ENCODE measurements at places on chromosomes 7 and 10.

DNA sequence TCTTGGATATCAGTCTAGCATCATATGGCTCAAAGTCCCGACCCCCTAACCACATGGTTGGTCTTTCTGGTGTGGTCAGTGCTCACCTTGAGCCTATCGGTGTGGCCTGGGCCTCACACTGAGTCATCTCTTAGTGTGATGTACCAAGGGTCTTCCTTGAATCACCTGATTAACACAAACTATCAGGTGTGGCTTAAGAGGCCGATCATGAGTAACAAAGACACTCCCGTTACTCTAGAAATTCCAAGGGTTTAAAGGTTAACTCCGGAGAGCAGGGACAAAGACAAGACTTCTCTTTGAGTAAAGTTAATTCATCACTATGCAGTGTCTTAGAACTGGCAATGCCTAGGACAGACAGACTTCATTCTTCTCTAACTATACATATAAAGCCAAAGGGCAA lies 52.3 kb upstream of the ARMC3 start:
- DNase-seq, result no peak

DNA sequence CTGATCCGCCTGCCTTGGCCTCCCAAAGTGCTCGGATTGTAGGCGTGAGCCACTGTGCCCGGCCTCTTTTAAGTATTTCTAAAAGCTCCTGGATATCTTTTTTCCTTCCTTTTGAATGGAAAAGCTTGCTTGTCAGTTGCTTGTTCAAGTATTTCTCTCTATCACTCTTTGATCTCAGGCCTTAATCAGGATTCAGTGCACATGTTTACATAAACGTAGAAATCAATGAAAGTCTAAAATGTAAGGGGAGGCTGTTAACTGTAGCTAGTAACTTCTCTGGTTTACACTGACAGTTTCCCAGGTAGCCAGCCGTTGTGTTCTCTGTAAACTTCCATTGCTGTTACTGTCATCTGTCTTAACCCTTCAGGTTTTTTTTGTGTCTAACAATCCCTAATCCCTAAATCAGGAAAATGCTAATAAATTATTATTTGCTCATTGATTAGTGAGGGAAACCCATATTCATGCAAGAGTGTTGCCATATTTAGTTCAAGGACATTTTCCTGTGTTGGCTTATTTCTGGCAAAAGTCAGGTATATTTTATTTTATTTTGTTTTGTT lies 1.5 kb upstream of the PRPF18 start:
- DNase-seq, result no peak

DNA sequence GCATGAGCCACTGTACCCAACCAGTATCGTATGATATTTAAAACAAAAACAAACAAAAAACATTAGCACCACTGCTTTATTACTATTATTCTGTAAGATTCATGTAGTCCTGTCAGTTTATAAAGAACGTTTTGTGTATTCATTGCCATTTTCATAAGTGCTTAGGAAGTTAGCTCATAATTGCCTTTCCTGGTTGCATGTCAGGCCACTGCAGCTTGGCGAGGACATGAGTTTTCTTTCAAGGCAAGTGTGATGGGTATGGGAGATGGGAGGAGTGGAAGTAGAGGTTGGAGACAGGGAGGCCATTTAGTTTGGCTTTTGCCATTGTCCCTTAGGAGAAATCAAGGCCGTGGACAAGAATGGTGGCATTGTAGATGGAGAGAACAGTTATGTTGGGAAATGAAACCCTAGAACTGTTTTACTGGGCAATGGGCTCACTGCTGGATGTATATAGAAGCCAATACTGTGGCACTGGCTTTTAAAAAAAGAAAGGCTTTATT lies 48.9 kb downstream of the TYW1 start:
- DNase-seq, result no peak

- DNase-seq, result no peak
Observed at GRCh38 chr10:34615770-34616169, 199.3 kb downstream of the PARD3 start.

- no peak for DNase-seq
Observed at GRCh38 chr10:20059084-20059835, 243.0 kb downstream of the PLXDC2 start.

GRCh38 chr7:140923358-140924006 lies 1.2 kb downstream of the BRAF start:
- no peak for DNase-seq

GRCh38 chr7:100867040-100867775 lies at the start of gene TRIP6:
Gene TRIP6, plus strand, starts transcription at chr7:100867387. Its CDS starts 111 bp downstream, at chr7:100867498.
- no peak for DNase-seq

DNA sequence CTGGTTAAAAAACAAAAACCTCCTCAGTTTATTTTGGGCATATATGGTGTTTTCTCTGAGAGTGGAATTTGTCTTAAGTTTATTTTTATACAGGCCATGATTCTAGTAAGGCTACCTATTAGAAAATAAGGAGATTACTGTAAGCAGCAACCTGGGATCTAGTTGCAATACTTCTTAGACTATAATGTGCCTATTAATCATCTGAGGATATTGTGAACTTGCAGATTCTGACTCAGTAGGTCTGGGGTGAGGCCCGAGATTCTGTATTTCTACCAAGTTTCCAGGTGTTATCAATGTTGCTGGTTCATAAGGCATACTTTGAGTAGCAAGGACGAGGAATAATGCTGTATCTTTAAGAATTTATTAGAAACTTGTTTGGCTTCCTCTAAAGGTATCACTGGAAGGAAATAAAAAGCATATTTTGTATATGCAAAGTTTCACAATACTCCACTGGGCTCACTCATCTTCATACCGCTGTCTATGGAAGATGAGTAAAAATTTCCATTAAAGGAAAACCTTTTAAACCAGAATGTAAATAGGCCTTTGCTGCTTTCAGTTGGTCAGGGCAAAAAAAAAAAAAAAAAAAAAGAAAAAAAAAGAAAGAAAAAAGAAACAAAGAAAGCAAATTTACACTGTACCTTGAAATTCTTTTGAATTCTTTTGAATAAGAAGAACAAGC lies 105.8 kb downstream of the BMPER start:
- DNase-seq, result no peak

GRCh38 chr7:80748363-80749042 lies 110.1 kb downstream of the CD36 start:
- no peak for DNase-seq

GRCh38 chr7:45082831-45083331 lies 5.9 kb downstream of the NACAD start:
- no peak for DNase-seq

GRCh38 chr7:69603351-69603750 lies 5.1 kb downstream of the AUTS2 start:
- DNase-seq, result no peak

GRCh38 chr10:69869291-69869961 lies 67.7 kb downstream of the COL13A1 start:
- no peak for DNase-seq

- DNase-seq, result no peak
Observed at GRCh38 chr7:67598469-67598868, 601.8 kb downstream of the TYW1 start.

DNA sequence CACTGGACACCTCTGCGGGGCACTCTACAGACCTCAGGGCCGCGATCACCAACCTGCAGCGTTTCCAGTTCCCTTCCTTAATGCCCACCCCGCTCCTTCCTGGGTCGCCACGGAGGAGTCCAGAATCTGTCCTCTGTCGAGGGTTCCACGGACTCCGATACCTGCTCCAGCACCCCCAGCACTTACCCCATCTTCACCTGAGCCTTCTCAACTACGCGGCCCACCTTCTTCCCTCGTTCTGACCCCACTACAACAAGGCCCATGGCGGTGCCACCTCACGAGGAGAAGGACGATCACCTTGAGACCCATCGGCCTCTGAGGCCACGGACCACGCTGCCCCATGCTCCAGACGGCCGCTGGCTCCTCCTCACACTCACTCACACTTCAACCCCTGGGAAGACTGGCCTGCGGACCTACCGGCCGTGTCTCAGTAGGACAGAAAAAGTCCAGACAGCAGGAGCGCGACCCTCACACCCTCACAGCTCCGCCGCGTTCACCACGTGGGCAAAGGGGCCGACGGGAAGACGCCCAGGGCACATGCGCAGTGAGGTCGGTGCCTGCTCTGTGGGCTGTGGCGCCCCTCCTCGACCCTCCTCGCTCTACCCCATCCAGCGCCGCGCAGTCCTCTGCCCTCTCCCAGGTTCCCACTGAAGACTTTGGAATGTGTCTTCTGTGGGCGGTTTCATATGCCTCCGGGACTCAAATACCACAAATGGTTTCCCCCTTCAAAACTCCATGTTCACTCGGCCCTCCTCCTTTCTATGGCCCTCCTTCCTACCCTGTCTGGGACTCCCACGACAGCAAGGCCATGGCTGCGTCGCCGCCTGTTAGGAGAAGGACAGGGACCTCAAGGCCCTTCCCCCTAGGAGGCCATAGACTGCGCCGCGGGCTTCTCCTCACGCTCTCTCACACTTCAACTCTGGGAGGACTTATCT lies 193.9 kb upstream of the PHF14 start:
- DNase-seq, result no peak

- DNase-seq, result no peak
Observed at GRCh38 chr10:80945264-80945880, 407.7 kb downstream of the SH2D4B start.

DNA sequence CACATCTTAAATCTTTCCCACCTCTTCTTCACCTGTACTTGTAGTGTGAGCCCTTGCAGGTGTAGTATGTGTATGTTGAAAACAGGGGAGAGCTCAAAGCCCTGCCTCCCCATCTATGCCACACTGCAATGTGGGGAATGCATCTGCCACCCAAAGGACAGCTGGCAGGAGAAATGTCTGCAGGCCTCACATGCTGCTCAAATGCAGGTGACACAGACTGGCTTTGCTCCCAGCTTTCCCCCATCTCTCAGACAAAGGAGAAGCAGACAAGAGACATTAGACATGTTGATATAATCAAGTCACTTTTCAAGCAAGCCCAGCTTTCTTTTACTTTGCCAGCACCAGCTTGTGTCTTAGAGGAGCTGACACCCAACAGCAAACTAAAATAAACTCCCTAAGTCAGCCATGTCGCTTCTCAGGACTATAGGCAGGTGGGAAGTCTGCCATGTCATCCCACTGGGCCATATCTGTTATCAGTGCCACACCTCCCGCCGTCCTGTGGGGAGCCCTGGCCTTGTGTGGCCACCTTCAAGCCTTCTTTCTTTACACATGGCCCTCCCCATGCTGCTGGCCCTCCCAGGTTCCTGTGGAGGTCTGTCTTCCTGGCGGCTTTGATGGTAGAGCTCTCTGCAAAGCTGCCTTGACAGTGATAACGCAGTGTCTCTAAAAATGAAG lies 102.1 kb downstream of the CXCL12 start:
- no peak for DNase-seq

DNA sequence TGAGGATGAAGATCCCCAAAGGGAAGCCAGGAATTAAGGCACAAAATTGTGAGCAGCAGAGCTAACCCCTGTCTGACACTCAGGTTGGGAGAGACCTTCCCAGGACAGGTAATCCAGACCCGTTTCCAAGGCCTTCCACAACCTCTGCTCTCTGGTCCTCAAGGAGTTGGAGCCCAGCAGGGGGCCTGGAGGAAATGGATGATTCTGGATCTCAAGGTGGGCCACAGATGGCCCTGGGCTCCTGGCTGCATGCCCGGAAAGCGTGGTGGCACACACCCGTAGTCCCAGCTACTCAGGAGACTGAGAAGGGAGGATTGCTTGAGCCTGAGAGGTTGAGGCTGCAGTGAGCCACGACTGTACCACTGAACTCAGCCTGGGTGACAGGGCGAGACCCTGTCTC lies 42.3 kb downstream of the DPYSL4 start:
- DNase-seq, result no peak

DNA sequence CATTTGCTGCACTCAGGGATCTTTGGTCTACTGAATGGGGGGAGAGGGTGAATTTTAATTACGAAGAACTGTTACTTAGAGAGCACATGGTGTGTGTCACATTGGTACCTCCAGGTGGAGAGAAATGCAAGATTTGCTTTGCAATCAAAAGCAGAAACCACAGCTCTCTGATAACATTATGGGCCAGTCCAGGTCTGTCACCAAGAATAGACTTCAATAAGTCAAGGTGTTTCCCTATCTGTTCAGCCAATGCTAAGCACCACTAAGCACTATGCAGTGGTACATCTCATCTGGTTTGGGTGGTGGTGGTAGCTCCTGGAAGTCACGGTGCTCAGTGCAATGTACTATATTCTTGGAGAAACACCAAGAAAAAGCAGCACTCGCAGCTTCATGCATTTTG lies 119.6 kb upstream of the AFAP1L2 start:
- no peak for DNase-seq

GRCh38 chr7:24440892-24441291 lies 132.4 kb upstream of the PALS2 start:
- no peak for DNase-seq

DNA sequence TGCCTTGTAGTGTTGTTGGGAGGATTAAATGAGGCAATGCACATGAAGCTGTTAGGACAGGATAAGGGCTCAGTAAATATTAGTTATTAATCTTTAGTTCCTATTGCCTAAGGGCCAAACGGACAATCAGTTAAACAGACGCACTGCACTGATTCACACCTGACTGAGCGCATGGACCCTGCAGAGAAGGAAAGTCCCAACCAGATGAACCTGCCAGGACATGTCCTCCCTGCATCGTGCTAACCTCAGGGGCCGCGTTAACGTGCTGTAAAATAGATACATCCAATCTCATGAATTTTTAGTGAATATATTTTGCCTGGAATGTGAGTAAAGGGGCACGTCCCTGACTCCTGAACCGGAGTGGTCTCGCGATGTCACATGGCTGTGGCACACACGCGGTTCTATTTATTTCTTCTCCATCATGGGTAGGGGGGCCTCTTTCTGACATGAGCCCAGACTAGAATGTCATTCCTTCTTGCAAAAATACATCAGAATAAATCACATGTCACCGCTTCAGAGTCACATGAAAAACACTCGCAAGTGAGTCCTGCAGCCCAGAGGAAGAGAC lies 12.3 kb downstream of the ADARB2 start:
- DNase-seq, result no peak

DNA sequence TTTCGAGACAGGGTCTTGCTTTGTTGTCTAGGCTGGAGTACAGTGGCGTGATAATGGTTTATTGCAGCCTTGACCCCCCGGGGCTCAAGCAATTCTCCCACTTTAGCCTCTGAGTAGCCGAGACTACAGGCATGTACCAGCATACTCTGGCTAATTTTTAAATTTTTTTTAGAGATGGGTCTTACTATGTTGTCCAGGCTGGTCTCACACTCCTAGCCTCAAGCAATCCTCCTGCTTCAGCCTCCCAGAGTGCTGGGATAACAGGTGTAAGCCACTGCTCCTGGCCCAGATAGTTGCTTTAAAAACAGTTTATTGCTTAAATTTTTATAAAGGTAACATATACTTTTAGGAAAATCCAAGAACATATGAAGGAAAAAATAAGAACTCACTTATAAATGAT lies 26.3 kb downstream of the NEURL1 start:
- no peak for DNase-seq

DNA sequence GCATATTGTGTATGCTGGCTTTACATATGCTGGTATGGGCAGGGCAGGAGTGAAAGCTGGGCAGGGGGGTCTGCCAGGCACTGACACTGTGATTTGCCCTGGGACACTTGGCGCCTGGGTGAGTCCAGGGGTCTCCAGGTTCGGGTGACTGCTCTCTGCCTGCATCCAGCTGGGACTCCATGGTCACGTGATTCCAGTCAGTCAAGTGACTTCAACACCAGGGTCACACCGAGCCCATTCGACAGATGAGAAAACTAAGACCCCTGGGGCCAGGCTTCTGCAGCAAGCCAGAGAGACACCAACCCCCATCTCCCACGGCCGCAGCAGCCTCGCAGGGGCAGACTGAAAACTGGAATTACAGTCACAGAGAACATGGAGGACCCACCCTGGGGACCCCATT lies 30.0 kb downstream of the MMD2 start:
- DNase-seq, result no peak

Data from NCI-H524 treated with DMSO at 0.1 percent for 48 hours (cell line).